ENCODE measurements at places on chromosomes 6 and 20.

DNA sequence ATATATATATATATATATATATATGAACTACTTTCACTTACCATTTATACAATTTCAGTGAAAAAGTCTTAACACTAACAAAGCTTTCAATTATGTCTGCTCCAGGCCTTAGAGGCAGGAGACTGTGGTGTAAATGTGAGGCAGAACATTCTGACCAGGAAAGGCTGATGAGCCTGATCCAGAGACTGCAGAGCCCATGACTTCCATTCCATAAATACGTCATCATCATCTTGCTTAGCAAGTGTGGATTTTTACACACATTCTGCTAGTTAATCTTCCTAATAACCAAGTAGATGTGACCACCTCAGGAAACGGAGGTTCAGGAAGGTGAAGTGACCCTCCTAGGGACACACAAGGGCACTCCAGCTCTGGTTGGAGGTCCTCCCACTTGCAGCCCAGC is 14.9 kb downstream of the TRERF1 start:
- no peak for DNase-seq

GRCh38 chr6:37005061-37005810 is at the start of gene FGD2:
FGD2 (plus strand) TSS chr6:37005655; CDS start chr6:37005818, 163 bp downstream.
- DNase-seq = no peak

- DNase-seq = no peak
These were observed 463.5 kb downstream of the QKI start for GRCh38 chr6:163877877-163878639.

DNA sequence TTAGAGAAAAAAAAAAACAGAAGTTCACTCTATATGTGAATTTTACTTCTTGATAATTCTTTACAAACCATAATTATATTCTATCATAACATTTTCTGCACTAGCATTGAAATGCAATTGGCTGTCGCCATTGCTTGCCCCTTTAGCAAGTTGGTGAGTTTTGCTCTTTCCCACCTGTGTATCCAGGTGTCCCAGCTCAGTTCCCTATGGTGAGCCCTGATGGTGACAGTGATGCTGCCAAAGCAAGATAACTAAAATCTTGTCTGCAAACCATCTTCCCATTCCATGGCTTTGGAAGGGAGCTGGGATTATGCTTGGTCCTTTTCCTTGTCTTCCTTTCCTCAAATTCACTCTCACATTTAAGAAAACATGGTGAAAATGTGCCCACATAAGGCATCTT is 429.6 kb downstream of the NKAIN2 start:
- no peak for DNase-seq

DNA sequence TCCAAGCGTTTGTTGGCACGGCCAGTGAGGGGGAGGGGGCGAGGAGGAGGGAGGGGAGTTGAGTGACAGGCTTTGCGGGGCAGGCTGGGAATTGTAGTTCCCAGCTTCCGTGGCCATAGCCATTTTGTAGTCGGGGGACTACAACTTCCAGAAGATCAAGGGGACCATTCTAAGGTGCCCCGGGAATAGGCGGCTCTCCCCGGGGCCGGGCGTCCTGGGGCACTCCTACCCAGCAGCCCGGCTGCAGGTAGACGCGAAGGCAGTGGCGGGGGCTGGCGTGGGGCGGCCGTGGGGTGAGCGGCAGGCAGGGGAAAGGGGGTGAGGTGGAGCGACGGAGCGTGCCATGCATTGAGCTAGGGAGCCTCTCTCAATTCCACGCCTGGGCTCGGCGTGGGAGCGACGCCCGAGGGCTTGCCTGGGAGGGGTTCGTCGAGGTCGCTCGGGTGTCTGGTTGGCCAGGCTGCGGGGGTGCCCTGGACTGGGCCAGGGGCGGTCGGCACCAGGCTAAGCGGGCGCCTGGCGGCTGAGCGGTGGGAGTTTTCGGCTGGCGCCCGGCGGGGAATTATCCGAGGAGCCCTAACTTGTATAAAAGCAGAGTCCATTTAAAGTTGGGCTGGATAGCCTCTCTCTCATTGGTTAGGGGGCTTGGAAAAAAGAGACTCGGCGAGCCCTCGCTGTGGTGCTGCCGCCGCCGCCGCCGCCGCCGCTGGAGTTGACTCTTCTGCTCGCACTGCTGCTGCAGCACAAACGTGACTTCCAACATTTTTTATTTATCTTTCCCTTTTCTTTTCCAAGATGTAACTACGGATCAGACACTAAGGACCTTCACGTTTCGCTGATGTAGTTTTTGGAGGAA is at the start of gene JARID2:
TSS of gene JARID2 (plus strand) at position 709 of the 856 bp plus-strand sequence. CDS start 471 bp downstream, outside the sequence.
- DNase-seq = peak; percentile 98

DNA sequence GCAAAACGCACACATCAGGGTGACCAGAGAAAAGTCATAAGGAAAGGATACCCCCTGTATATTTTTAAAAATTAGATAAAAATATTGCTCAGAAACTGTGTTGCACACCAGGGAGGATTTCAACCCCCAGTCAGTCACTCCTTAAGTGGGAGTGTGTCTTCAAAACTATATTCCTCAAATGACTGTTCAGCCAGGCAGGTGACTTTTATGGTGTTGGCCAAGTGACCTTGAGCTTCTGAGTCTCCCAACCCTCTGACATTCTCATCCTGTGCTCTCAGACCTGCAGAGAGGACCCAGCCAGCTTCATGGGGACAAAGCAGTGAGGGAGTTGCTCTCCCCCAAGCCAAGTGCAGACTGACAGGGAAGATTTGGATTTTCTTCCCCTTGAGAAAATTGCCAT is 311.9 kb upstream of the JARID2 start:
- no peak for DNase-seq

- no peak for DNase-seq
These were observed 2.4 kb downstream of the NKX2-2 start for GRCh38 chr20:21511485-21511849.

All from RWPE1 (cell line).